Nephron progenitor cell (in vitro differentiated cells): ENCODE measurements at places on chromosomes 7 and 10.

DNA sequence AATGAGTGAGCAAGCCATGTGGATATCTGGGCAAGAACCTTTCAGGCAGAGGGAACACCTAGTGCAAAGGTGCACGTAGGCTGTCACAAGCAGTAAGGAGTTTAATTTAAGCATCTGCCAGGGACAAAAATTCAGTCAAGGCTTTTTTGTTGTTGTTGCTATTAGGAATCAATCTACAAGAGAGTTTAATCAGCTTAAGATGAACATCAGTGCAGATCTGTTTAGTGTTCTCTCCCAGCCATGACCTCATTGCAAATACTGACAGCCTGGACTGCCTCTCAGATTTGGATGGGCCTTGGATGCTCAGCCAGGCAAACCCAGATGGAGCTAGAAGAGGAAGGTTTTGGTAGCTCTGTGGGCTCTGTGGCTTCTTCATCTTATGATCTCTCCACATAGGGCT, 3.3 kb upstream of the GLCCI1 start:
- DNase-seq, result no peak

DNA sequence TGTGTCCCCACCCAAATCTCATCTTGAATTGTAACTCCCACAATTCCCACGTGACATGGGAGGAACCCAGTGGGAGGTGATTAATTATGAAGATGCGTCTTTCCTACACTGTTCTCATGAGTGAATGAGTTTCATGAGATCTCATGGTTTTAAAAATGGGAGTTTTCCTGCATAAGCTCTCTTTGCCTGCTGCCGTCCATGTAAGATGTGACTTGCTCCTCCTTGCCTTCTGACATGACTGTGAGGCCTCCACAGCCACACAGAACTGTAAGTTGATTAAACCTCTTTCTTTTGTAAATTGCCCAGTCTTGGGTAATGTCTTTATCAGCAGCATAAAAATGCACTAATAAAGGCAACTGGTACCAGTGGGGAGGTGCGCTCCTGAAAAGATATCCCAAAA, 67.7 kb upstream of the DRGX start:
- no peak for DNase-seq

GRCh38 chr7:121107923-121108498, 119.5 kb downstream of the CPED1 start:
- DNase-seq, result peak; percentile 30

- peak; percentile 79 for DNase-seq
Measured at GRCh38 chr10:26215935-26216584, 514 bp upstream of the GAD2 start.

GRCh38 chr10:77494327-77494726, 143.3 kb downstream of the KCNMA1 start:
- no peak for DNase-seq

DNA sequence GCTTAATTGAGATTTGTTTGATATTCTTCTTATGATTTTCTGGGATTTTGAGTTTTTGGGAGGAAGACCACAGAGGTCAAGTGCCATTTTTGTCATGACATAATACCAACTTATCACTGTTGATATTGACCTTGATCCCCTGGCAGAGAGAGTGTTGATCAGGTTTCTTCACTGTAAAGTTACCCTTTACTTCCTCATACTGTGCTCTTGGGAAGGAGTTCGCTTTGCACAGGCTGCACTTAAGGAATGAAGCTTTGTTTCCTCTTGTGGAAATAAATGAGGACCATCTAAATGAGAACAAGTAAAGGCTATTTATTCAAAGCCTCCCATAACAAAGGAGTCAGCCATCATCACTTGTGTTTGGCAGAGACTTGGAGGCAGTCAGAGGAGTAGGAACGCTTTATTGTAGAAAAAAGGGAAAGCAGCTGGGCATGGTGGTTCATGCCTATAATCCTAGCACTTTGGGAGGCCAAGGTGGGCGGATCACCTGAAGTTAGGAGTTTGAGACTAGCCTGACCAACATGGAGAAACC, 16.1 kb downstream of the ST7 start:
- DNase-seq, result no peak

GRCh38 chr7:127629268-127629854, 11.4 kb upstream of the PAX4 start:
- peak; percentile 59 for DNase-seq

- peak; percentile 41 for DNase-seq
Measured at GRCh38 chr10:77251297-77252013, 386.2 kb downstream of the KCNMA1 start.

DNA sequence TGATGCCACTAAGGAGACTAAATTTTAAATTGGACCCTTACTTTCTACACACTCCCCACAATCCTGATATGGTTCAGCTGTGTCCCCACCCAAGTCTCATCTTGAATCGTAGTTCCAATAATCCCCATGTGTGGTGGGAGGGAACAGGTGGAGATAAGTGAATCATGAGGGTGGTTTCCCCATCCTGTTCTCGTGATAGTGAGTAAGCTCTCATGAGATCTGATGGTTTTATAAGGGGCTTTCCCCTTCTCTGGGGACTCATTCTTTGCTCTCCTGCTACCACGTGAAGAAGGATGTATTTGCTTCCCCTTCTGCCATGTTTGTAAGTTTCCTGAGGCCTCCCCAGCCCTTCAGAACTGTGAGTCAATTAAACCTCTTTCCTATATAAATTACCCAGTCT, 18.4 kb upstream of the BET1 start:
- no peak for DNase-seq

- peak; percentile 66 for DNase-seq
Measured at GRCh38 chr10:23293145-23293724, 51.4 kb downstream of the C10orf67 start.

- DNase-seq, result no peak
Measured at GRCh38 chr10:124481717-124482116, 20.1 kb downstream of the LHPP start.

- DNase-seq, result no peak
Measured at GRCh38 chr10:8487346-8487745, 432.9 kb downstream of the GATA3 start.

DNA sequence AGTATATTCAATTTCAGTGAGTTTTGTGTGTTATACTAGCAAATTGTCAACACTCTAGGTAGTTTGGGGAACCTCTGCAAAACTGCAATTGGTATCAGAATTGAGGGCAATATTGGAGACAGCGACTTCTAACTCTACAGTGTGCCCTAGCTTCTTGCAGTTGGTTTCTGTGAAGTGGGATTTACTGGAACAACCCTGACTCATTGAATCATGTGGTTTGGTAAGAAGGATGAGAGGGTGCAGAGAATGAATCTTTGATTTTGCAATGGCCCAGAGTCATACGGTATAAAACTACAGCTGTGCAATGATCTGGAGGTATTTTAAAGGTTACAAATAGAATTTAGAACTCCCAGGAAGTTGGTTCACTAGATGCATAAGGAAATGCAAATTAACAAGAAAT, 129.1 kb upstream of the PPP1R3A start:
- no peak for DNase-seq

- no peak for DNase-seq
Measured at GRCh38 chr7:937856-938484, 16.5 kb downstream of the ADAP1 start.

DNA sequence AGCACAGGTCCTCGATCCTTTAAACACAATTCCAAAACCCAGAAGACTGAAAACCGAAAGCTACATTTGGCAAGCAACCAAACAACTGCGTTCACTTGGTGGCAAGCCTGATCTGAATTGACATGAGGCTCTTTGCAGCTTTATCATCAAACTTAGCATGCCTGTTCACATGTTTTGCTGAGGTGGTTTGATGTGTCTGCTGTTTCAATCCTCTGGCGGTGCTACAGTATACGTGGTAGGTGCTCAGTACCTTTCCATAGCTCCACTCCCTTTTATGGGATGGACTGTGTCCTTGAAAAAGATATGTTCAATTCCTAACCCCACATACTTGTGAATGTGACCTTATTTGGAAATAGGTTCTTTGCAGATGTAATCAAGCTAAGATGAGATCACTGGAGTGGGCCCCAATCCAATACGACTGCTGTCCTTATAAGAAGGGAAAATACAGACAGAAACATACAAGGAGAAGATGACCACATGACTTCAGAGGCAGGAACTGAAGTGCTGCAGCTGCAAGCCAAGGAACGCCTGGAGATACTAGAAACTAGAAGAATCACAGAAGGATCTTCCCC, 33.4 kb downstream of the CCDC6 start:
- DNase-seq, result no peak

DNA sequence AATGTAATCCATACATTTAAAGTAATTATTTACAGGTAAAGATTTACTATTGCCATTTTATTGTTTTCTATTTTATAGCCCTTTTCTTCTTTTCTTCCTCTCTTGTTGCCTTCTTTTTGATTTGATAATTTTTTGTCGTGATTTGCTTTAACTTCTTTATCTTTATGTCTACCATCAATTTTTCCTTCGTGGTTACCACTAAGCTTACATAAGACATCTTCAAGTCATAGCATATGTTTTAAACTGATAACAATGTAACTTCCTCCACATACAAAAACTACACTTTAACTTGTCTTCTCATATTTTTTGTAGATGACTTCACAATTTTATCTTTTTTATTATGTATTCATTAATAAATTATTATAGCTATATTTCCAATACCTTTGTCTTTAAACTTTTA, 316.6 kb downstream of the PLXDC2 start:
- DNase-seq, result no peak

DNA sequence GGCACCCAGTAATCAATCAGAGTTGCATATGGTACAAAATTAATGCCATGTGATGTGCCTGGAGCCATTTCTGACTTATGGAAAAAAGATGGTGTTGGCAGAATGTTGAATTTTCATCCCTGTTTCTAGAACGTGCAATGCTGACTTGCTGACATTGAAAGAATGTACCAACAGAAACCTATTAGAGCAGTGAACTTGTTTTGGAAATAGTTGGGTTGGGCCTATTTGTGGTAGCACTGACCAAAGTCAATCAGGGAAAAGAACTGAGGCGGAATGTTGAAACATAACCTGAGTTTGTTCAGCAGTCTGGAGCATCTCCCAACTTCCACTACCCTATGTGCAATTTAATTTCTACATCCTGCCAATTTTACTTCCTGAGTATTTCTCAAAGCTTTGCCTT, 11.7 kb upstream of the KIAA1217 start:
- no peak for DNase-seq

DNA sequence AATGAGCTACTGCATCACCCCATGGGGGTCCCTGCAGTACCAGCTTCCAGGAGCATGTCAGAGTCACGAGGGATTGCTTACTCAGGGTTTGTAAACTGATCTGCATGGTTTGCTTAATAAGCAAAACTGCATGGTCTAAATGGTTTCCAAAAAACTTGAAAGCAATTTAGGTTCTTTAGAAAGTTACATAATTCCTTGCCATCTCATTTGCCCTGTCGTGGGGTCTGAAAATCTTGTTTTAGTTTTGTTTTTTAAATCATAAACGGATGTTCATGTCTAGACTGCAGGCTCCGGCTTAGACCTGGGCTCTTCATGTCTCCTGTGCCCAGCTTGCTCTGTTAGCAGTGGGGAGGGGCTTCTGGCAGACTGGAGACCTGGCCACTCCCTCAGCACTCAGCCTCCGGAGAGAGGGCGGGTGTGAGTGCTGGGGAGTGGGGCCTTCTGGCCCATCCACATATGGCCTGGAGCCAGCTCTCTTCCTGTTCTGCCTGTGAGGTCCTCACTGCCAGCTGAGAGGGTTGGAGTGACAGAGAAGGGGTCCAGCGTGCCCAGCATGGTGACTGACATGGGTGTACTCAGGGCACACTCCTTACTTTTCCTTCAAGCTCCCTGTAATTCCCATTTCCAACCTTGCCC, 17.5 kb downstream of the PRF1 start:
- DNase-seq, result peak; percentile 70

- no peak for DNase-seq
Measured at GRCh38 chr10:74612195-74612594, 214.2 kb upstream of the KAT6B start.

- DNase-seq, result no peak
Measured at GRCh38 chr10:6068422-6068821, 6.3 kb upstream of the IL2RA start.

DNA sequence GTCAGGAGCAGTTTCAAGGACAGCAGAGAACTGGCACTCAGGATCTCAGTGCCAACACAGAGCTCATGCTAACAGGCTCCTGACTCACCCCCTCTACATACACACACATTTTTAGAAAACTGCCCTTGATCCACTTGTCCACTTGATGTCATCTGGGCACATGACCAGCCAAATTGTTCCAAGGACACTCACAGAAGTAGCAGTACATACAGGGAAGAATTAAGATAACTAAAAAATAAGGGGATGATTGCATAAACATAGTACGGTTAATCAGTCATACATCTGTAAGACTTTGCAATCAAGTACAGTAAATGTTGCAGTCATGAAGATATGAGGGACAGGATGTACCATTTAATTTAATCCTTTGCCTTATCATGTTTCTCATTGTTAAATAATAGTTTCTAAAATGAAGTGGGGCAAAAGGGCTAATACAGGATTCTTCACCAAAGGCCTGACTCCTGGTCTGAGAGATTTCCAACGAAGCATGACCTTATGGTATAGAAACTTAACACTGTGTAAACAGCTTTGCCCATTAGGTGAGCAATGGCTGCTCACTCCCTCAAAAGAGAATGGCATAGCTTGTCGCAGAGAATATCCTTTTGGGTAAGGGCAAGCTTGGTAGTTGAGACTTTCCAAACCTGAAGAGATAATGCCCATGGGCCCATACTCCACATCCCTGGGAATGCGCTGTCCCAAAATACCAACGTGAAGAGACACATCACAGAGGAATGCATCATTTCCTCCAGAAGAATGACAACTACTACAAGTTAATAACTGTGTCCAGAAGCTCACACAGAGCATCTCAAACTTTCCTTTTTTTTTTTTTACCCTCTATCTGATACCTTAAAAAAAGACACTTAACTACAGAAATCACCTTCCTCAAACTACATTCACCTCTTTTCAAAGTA, 94.1 kb downstream of the ARMH3 start:
- peak; percentile 2 for DNase-seq

GRCh38 chr10:47042780-47043750, 131.8 kb downstream of the PTPN20 start:
- DNase-seq, result no peak

GRCh38 chr10:94288361-94289101, 74.2 kb downstream of the NOC3L start:
- no peak for DNase-seq

- DNase-seq, result no peak
Measured at GRCh38 chr7:108014747-108015682, 12.1 kb upstream of the LAMB1 start.

- DNase-seq, result no peak
Measured at GRCh38 chr7:98930921-98931320, 52.6 kb downstream of the TRRAP start.

DNA sequence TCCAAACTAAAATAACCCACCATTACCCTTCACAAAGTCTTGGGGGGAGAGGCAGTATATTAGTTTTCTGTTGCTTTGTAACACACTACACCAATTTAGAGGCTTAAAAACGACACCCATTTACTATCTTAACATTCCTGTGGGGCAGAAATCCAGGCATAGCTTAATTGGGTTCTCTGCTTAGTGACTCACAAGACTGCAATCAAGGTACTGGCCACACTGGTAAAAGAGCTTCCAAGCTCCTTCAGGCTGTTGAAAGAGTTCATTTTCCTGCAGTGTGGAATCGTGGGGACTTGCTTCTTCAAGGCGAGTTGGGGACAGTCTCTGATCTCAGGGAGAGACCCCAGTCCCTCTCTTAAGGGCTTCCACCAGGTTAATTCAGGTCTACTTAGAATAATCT, 139.1 kb downstream of the XPNPEP1 start:
- no peak for DNase-seq

- DNase-seq, result no peak
Measured at GRCh38 chr10:130053561-130053960, 57.1 kb downstream of the C10orf143 start.
